ENCODE measurements at places on chromosomes 4 and X.

GRCh38 chr4:183249854-183250253, 70.2 kb downstream of the CLDN22 start:
- peak; percentile 73 for DNase-seq

GRCh38 chr4:67051000-67051789, 494.1 kb downstream of the CENPC start:
- no peak for DNase-seq

DNA sequence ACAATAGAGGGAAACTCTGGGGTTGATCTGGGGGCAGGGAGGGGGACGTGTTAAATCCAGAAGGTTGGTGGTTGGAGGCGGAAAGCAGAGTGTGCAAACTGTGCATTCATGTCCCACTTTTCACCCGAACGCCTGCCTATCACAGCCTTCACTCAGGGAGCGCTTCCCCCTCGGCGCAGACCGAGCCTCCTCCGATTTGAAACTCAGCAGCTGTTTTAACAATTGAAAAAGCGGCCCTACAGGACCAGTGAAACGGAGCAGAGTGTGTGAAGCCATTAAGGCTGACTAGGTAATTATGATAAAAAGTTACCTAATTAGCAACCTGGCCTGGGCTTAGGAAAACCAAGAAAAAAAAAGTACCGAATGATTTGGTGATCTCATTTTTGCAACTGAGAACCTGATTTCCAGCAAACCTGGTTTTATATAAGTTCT, 685 bp upstream of the NDNF start:
- DNase-seq, result no peak

DNA sequence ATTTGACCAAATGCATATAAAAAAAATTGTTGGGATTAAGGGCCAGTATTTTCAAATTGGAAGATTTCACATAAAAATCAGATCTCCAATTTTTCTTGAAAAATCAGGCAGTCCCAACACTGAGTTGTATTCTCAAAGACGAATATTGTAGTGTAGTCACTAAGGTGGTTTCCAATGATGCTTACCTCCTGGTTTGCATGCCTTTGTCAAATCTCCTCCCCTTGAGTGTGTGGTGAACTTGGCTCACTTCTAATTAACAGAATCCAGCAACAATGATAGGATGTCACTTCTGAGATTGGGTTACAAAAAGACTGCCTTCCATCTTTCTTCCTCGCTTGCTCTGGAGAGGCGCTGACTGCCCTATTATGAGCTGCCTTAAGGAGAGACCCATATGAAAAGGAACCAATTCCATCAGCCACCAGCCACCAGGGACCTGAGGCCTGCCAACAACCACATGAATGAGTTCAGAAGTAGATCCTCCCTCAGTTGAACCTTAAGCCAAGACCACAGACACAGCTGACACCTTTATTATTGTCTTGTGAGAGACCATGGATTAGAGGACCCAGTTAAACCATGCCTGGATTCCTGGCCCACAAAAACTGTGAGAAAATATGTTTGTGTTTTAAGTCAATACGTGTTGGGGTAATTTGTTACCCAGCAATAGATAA, 31.2 kb upstream of the TSPAN5 start:
- no peak for DNase-seq

GRCh38 chr4:124322234-124323065, 390.1 kb downstream of the ANKRD50 start:
- peak; percentile 52 for DNase-seq

GRCh38 chr4:183867247-183867646, 37.9 kb upstream of the STOX2 start:
- DNase-seq, result no peak

DNA sequence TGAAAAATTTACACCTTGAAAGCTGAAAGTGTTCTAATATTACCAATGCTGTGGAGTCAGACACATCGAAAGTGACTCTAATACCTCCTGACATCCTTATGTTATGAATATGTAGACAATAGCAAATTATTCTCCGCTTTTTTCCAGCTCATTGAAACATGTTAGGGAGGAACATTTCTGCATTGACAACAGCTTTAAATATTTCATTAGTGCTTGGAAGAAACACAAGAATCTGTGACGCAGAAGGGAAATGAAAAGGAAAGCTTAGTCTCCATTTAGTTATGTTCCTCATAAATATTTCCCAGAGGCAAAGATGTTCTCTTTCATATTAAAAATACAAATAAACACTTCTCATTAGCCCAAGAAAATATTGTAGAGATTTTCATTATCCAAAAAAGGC, 55.8 kb upstream of the CD99 start:
- no peak for DNase-seq

DNA sequence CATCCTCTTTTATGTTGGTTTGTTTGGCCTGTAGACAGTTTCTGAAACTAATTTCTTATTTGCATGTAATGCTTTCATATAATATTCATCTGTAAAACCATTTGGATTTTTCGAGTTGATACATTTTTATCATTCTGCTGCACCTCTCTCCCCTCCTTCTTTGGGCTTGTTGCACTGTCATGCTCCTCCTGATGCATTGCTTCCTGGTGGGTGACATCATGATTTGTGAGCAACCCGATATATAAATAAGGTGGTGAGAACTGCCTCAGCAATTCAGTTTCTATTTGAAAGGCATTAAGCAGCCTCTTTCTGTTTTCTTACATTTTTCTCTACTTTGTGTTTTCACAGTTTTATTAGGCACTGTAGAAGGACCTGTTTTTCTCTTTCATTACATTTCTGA, 515.7 kb downstream of the RPA4 start:
- no peak for DNase-seq

DNA sequence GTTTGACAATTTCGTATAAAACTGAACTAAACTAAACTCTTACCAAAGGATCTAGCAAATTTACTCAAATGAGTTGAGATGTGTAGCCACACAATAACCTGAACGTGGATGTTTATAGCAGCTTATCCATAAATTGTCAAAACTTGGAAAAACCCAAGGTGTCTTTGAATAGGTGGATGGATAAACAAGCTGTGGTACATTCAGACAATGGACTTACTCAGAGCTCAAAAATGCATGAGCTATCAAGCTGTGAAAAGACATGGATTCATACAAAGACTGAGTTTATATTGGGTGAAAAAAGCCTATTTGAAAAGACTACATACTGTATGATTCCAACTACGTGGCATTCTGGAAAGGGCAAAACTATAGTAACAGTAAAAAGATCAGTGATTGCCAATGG, 69.5 kb downstream of the LARP1B start:
- DNase-seq, result no peak

DNA sequence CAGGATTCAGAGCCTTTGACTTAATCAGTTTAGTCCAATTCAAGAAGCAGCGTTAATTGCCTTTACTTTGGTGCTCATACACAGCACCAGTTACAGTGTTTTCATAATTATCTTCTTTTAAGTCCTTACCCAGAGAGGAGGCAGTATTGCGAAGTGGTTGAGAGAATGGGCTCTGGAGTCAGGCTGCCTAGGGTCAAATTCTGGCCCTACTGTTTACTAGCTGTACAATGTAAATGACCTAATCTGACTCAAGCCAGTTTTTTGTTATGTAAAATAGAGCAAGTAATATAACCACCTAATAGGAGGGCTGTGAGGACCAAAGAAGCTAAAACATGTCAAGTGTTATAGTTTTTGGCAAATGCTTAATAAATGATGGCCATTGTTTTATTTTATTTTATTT, 27.6 kb downstream of the WDR44 start:
- DNase-seq, result no peak

GRCh38 chr4:180615746-180616145, 1627.5 kb upstream of the TENM3 start:
- DNase-seq, result no peak

DNA sequence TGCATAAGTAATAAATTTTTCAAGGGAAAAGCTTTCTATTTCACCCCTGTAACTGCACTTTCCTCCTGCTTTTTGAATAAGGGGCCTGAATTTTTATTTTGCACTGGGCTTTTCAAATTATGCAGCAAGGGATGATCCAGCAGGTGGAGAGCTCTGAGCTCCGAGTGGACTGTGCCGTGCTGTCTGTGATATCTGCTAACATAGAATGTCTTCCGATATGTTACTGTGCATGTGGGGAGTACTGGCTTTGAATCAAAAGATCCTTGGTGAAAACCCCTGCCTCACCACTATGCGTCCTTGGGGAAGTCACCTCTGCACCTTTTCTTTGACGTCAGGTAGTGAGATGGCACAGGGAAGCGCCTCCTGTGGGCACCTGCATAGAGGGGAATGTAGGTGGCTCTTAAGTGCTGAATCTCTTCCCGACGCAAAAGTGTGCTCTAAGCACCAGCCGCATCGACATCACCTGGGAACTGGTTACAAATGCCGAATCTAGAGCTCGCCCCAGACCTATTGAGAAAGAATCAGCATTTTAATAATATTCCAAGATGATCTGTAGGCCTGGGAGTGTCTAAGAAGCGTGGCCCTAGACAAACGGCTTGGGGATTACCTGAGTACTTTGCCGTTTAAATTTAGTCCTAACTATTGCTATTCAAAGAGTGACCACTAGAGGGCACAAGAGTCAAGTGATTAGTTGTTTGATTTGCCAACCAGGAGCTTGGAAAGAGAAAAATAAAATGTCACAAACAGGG, 19.2 kb upstream of the WFS1 start:
- peak; percentile 72 for DNase-seq

DNA sequence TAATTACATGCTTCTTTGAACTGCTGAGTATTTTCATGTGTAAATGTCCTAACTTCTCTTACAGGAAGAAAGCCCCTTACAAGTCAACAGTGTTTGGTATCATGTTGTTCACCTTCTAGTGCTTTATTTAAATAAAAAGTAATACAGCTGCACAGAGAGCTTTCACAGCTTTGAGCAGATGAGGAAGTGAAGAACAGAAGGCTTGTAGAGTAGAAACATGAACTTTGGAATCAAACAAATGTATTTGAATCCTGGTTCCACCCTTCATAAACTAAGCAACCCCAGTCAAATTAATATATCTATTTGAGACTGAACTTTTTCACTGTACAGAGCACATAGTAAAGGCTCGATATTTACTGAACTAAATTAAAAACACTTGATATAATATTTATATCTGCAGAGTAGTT, 120.5 kb downstream of the CAMK2D start:
- DNase-seq, result no peak

DNA sequence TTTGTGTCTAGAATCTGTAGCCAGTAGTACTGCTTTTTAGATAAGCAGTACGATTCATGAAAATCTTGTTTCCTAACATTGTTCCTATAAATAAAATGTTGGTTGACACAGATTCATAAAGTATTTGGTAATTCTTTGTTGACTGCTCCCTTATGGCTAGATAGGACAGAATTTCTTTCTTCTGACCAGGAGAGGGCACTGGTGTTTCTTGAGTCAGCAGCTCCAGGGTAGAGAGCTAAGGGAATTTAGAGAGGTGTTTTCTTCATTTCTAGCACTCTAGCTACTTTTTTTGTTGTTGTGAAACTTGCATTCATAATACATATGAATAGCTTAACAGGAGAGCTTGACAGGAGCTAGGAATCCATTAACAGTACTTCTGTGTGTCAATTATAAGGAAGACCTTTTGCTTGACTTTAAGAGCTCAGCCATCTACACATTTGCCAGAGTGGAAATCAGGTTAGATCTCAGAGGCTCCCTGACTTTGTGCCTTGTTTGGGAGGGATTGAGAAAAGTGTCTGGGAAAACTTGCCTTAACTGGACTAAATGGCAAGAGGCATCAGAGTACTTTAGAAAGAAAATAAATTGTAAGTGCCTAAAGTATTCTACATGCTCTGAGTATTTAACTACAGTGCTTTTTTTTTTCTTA, 756.1 kb downstream of the SH3BGRL start:
- peak; percentile 9 for DNase-seq

GRCh38 chr4:184282251-184282713, 64.6 kb upstream of the ENPP6 start:
- DNase-seq, result peak; percentile 14

DNA sequence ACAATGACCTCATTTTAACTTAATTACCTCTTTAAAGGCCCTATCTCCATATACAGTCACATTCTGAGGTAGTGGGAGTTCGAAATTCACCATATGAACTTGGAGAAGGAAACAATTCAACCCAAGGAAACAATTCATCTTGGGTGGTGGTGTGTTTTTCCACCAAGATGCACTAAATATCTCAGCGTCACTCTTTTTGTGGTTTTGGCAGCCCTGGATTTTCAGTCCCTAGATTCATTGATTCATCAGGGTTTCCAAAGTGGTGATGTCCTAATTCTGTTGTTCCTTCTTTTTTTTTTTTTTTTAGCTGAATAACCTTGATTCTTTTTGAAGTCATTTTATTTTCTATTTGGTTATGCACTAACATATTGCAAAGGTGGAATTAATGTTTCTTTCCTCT, 162.6 kb upstream of the RAPGEF2 start:
- no peak for DNase-seq

DNA sequence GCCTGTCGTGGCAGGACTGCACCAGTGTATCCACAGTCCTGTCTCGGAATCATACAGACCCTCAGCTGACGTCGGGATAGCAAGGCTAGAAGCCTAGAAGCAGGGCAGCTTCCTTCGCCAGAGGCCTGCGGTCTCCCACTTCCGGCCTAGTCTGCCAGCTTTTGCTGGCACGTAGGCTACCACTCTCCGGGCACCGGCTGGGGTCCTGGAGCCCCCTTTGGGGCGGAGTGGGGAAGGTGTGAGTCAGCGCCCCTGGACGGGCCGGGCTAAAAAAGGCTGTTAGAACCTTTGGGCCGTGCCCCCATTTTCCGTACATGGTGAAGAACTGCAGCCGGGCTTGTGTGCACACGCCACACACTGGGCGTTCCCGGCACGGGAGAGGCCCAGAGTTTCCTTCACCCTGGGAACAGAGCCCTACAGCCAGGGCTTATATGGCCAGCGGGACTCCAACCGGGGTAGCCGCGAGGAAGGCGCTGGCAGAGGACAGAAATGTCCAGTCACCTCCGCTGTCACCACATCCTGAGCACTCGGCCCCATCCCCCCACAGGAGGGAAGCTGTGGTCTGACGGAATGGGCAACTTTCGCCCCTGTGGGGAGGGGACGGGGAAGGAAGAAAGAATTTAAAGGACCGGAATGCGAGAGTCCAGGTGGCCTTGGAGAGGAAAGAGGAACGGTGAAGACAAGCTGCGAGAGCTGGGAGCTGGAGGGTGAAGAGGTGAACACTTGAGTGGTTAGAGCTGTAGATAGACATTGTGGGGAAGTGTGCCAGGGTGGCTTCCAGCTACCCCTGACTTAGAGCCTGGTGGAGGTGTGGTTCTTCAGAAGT, 4.6 kb downstream of the MAGIX start:
- peak; percentile 88 for DNase-seq

DNA sequence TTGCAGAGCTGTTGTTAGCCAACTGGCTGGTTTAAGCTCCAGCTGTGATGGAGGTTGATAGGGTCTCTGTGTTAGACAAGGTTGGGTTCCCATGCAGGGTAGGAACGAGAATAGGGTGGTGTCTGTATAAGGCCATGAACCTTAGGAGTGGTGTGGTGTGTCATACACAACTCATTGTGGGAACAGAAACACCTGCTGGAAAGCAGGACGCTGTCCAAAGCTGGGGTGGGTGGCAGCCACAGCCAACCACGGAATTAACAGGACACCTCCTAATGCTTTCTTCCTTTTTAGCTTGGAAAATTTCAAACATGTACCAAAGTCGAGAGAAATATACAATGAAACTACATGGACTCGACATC, 94.4 kb downstream of the ARHGAP10 start:
- no peak for DNase-seq

DNA sequence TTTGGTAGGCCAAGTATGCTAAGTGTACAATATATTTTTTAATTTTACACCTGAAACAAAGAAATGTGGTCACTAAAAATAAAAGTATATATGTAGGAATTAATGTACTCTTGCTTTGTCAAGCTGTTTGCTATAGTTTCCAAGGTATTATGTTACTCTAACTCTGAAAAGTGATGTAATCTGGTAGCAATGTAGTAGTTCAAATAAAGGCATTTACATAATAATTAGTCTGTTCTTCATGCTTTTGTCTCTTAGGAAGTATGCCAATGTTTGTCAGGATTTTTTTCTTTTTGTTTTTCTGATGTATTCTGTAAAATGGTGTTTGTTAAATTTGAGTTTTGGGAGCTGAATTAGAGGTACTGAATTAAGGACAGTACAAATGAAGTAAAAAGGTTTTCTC, 89.5 kb downstream of the PLS3 start:
- DNase-seq, result no peak

All from hematopoietic multipotent progenitor cell treated with erythropoietin and hydrocortisone succinate and interleukin-3 and kit ligand, for 8 days (in vitro differentiated cells).